ENCODE measurements at places on chromosomes 7 and 10. TPM values are rescaled to one million over a fixed set of nuclear protein-coding genes. Genes with fewer than 3 reads are reported as not detected.

Gene DNAH11
- total RNA-seq, result 0.63 TPM

Gene PRTFDC1
- total RNA-seq, result 17.7 TPM

Gene SPDYE2B
- total RNA-seq, result not detected

Gene PRKAR2B
- 2.2 TPM for total RNA-seq

All from A549 treated with Hydrocortisone at 1 μM for 4 hours (cell line).